ENCODE measurements at places on chromosomes 7 and 10.

DNA sequence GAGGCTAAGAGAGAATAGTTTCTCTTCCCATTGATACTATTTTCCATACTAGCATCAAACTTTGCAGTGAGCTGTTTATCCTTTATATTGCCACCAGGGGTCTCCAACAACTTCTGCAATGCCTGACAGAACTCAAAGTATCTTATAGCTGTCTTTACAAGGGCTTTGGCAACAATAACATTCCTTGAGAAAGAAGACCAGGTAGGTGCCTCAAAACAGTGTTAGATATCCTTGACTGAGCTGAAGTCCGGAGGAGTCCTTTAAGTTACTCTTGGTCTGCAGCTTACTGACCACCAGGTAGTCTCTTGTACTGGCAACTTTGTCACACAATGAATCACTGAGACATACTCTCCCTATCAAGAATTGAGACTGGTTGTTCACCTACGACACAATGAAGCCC, 30.0 kb upstream of the TES start:
- peak; percentile 55 for DNase-seq

DNA sequence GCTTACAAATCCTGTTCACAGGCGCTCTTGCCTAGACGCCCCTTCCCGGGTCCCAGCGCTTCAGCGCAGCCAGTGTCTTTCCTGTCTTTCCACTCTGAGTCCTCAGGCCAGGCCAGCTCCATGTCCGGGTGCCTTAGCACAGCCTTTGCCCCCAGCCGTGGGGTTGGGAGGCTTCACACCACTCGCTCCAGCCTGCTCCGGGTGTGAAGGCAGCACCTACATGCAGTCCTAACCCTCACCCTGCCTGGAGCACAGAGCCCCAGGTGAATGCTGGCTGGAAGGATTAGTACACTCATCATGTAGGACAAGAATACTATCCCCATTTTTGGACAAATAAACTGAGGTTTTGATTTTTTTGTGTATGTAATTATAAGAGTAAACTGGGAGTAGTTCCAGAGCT, 81.7 kb upstream of the TMEM72 start:
- DNase-seq: no peak

DNA sequence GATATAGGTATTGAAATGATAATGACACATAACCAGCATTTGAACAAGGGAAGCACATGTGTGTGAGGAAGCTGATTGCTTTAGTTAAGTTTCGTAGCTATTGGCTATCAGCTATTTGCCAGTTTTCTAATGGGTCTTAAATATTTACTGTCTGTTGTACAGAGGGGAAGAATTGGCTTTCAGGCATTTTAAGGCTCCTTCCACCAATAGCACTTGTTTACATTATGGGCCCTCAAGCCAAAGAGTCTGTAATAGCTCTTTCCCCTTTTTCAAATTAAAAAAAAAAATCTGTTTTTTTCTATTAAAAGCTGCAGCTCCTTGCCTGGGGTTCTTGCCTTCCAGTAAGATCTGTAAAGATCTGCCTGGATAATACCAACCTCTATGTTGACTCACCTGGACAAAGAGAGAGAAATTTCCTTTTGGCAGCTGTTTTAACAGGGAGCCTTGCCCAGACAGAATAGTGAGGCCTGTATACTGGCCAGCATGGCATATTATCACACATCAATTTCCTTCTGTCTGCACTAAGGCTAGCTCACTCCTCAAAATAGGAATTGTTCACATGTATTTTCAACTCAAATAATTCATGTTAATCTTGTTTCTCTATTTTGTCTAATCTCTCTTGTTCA, 104.7 kb upstream of the LRGUK start:
- no peak for DNase-seq

- DNase-seq: no peak
Observed at GRCh38 chr7:130865408-130866236, 131.6 kb upstream of the KLF14 start.

GRCh38 chr10:4294271-4294670, 509.3 kb upstream of the KLF6 start:
- DNase-seq: no peak

DNA sequence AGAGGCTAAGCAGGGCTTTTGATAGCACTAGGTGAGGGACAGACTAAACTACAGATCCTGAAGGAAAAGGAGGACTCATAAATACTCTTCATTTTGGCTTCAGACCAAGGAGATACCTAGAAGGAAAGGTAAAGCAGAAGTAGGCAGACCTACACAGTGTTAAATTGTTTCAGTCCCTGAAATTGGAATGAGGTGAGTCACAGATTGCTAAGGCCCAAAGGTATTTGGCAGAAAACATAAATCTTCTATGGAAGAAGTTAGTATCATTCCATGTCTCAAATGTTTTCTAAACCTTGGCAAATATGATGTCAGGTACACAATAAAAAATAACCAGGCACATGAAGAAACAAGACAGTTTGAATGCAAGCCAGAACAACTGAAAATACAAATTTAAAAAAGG, 30.0 kb downstream of the MTERF1 start:
- DNase-seq: no peak

- DNase-seq: no peak
Observed at GRCh38 chr7:158865462-158865922, 9.1 kb downstream of the DYNC2I1 start.

DNA sequence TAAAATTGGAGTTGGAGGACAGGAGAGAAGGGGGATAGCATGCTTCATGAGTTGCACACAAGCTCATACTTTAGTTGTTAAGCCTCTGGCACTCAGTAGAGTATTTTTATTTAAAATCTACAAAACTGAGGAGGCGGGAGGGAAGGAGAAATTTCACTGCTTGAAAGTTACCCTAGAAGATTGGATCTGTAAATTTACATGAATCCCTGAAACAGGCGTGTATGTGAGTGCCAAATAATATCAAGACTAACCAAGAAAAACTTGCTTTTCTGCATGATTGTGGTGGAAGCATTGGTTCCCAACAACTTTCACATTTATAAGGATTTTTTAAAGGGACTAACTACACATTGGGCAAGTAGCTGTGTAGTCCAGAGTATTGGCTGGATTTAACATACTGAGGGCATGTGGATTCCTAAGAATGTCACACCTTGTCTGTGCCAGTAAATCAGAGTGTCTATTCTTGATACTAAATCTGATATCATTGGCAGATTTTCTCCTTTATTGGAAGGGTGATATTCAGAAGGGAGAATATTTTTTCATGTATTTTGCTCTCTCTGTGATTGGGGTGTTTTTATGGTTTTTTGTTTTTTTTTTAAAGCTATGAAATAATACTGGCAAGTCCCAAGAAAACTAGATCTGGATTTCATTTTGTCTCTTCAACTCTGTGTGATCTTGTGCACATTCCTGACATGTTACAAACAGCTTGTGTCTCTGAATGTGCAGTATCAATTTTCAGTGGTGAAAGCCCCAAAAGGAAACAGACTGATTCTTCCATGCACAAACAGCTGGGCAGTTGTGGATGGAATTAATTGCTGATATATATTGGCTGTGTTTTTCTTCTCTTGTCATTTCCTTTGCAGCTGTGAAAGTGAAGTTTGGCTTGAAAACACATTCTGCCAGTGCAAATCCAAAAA, 67.2 kb downstream of the ADD3 start:
- DNase-seq: peak; percentile 89

GRCh38 chr7:131032786-131033185, 294.9 kb upstream of the MKLN1 start:
- no peak for DNase-seq

DNA sequence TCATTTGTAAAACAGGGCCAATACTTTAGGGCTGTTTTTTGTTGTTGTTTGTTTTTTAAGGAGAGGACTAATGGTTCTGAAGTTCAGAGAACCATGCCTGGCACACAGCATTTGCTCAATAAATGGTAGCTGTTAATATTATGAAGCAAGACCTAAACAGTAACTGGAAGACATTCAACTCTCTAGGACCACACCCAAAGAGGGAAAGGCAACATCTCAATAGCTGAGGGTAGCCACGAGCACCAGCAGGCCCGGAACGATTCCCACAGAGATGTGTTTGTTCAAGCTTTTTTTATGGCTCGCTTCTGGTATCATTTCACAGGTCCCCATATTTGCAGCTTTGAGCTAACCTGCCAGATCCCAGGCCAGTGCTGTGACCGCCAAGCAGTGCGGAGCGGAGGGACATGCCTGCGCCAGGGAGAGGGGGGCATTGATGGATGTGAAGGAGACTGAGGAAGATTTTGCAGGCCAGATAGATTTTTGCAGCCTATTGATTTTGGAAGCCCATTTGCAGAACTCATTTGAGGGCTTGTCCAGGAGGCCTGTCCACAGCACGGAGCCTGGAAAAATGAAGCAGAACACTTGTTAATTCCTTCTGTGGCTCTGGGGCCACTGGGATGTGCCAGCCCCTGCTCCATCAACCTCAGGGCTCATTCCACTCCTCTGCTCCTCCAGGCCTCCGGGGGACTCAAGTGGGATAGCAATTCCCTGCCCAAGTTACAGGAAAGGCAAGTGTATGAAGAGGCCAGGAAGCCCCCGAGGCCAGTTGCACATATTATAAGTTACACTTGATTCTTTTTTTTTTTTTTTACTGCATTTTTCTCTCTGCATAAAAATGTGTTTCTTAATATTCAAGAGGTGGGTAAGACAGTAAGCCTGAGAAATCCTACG, 57.3 kb upstream of the FGFR2 start:
- no peak for DNase-seq

DNA sequence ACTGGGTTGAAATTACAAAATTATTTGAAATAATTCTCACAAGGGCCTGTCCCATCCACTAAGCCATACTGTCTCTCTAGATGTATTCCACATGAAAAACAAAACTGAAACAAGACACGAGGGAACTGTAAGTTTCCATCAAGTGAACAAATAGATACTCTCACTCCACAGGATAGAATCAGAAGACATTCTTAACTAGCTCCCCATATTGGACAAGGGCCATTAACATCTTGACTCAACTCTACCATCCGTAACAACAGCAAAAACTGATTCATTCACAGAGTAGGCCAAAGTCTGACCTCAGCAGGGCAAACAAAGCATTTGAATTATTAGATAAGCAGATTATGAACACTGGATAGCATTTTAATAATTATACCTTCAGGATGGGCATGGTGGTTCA, 29.1 kb downstream of the UBE2H start:
- peak; percentile 55 for DNase-seq
